ENCODE measurements at places on chromosomes 7 and 10.
A peak's percentile ranks its signal among the peaks of the same experiment; 100 is the strongest.

- H3K36me3 ChIP-seq: no peaks in the 10 kb centered on the region
- H3K4me1 ChIP-seq: no peaks in the 10 kb centered on the region
- no peak overlapping the region for H3K27ac ChIP-seq
Observed at GRCh38 chr7:42453931-42454361, 216.9 kb upstream of the GLI3 start.

DNA sequence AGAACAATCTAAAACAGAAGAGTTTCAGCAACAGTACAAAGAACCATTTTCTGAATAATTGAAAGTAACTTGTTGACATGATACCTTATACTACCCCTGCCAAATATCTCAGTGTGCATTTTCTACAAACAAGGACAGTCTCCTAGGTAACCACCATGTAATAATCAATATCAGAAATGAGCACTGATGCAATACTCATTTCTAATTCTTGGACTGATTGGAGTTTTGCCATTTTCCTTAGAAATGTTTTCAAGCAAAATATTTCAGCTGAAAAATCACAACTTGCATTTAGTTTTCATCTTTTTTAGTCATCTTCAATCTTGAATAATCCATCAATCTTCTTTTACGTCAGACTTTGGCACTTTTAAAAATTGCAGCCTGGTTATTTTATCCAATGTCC lies 420.2 kb downstream of the CDC14C start:
- H3K27me3 ChIP-seq: no peaks in the 10 kb centered on the region
- no peaks in the 10 kb centered on the region for H3K36me3 ChIP-seq
- H3K4me1 ChIP-seq: no peaks in the 10 kb centered on the region
- no peak overlapping the region for H3K27ac ChIP-seq
- no peak overlapping the region for H3K4me3 ChIP-seq

DNA sequence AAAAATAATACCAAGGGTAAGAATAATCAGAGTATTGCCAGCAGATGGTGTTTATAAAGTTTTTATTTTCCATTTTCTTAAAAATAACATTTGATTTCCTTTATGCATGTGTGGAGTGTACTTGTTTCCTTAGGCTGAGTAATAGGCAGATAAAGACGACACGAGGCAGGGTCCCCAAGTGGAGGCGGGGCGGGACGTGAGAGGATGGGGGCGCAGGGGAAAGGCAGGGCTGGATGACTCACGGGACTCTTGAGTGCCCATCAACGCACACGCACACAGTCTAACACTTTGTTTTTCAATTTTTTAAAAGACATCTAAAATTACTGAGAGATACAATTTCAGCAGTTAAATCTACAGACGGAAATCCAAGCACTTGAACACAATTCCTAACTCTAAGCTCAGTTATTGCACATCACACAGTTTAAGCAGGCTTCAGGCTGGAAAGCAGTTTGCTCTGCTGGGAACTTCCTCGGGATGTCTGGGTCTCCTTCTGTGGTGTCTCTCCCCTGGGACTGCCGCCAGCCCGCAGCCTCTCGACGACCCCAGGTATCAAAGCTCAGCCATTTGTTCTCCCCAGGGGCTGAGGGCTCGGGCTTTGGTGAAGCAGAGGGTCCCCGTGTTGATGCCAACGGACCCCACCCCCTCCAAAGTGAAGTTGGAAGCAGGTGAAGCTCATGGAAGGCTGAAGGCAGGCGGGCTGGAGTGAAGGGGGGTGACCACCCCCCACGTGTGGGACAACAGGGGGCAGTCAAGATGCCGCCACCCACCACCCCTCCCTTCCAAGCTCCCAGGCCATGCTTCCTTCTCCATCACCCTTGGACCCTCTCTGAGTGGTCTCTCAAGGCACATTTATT lies 29.1 kb downstream of the SPOCK2 start:
- peak overlapping the region; percentile 56 for H3K4me3 ChIP-seq
- peaks cover 15% of the 10 kb centered on the region for H3K4me1 ChIP-seq
- H3K27ac ChIP-seq: peak overlapping the region; percentile 89
- no peaks in the 10 kb centered on the region for H3K27me3 ChIP-seq
- peaks cover 34% of the 10 kb centered on the region for H3K36me3 ChIP-seq
- ATAC-seq: peak; percentile 70

GRCh38 chr10:17375936-17376584 lies 78.3 kb downstream of the ST8SIA6 start:
- peaks cover 8% of the 10 kb centered on the region for H3K27me3 ChIP-seq
- no peak for ATAC-seq
- no peaks in the 10 kb centered on the region for H3K4me1 ChIP-seq

DNA sequence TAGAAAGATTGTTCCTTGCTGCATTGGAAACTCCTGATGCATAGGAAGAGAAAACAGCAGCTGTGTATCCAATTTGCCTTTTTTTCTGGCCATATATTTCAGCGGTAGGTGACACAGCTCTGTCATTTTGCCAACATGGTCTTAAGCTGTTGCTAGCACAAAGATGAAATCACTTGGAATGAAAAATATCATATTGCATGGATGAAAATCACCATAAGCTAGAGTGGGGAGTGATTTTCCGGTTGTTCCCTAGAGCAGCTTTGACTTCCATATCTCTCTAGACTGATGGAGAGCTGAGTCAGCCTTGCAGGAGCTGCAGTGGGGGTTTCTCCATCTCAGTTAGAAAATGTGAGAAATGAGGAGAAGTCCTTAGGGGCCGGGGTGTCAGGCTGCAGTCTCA lies 38.3 kb upstream of the BTBD16 start:
- peaks cover 9% of the 10 kb centered on the region for H3K27me3 ChIP-seq
- H3K4me3 ChIP-seq: no peak overlapping the region
- H3K36me3 ChIP-seq: no peaks in the 10 kb centered on the region
- ATAC-seq: no peak
- no peak overlapping the region for H3K27ac ChIP-seq
- H3K4me1 ChIP-seq: no peaks in the 10 kb centered on the region

- no peak overlapping the region for H3K4me3 ChIP-seq
- H3K4me1 ChIP-seq: no peaks in the 10 kb centered on the region
- no peak overlapping the region for H3K27ac ChIP-seq
- peaks cover 3% of the 10 kb centered on the region for H3K27me3 ChIP-seq
- no peak for ATAC-seq
Observed at GRCh38 chr10:132989476-132990415, 47.4 kb upstream of the CFAP46 start.

- no peak overlapping the region for H3K27ac ChIP-seq
- no peak for ATAC-seq
- H3K36me3 ChIP-seq: no peaks in the 10 kb centered on the region
- H3K4me3 ChIP-seq: no peak overlapping the region
- H3K27me3 ChIP-seq: peaks cover 8% of the 10 kb centered on the region
- H3K4me1 ChIP-seq: no peaks in the 10 kb centered on the region
Observed at GRCh38 chr10:34469446-34469845, 345.6 kb downstream of the PARD3 start.

DNA sequence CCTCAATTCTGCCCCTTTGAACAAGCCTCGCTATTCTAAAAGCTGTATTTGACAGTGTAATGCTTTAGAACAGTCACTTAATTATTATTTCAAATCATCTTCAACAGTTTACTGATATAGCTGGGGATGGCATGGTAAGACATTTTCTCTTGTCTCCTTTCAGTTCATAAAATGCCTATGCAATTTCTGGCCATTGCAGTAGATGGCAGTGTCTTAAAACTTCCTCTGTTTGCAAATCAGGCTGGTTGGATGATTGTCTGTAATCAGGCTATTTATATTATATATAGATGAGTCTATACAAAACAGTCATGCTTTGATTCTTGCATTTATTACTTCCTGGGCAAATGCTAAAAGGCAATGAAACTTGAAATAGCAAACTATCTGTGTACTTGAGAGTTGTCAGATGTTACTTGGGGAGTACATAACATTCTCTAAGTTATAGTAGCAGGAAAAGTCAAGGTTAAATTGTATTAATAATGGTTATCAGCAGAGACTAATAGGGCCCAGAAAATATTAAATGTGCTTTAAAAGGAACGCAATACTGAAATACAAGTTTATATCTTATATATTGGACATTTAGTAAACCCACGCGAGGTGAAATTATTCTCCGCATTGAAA lies 55.5 kb upstream of the LHFPL3 start:
- peaks cover 4% of the 10 kb centered on the region for H3K4me1 ChIP-seq
- peaks cover 32% of the 10 kb centered on the region for H3K27me3 ChIP-seq
- H3K27ac ChIP-seq: no peak overlapping the region
- no peaks in the 10 kb centered on the region for H3K36me3 ChIP-seq

DNA sequence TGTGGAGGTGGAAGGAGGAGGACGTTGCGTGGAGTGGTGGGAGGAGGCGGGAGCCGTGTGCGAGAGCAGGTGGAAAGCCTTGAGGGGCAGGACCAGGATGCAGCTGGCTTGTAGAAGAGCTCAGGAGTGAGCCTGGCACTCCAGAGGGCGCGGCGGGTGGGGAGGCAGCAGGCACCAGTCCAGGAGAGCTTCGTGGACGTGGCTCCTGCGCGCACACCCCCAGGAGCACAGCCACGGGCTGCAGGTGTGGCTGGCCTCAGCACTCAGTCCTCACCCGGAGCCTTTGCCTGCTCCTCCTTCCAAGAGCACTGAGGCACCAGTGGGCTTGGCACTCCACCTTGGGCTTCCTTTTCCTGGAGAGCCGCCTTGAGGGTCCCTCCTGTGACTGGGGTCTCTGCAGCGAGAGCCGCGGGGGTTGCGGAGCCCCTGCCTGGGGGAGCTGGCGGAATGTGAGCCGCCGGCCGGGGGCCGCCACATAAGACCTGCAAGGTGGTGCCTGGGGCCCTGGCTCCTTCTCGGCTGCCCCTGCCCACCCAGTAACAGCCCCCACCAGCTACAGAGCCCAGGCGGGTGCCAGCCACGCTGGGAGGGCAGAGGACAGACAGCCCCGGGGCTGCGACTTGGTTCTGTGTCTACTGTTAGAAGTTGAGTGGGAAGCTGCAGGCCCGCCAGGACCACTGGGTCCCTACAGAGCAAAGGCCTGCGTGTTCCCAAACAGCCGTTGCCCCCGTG lies 11.1 kb downstream of the MAFK start:
- H3K4me3 ChIP-seq: no peak overlapping the region
- no peaks in the 10 kb centered on the region for H3K4me1 ChIP-seq
- peaks cover 29% of the 10 kb centered on the region for H3K36me3 ChIP-seq
- no peak overlapping the region for H3K27ac ChIP-seq

DNA sequence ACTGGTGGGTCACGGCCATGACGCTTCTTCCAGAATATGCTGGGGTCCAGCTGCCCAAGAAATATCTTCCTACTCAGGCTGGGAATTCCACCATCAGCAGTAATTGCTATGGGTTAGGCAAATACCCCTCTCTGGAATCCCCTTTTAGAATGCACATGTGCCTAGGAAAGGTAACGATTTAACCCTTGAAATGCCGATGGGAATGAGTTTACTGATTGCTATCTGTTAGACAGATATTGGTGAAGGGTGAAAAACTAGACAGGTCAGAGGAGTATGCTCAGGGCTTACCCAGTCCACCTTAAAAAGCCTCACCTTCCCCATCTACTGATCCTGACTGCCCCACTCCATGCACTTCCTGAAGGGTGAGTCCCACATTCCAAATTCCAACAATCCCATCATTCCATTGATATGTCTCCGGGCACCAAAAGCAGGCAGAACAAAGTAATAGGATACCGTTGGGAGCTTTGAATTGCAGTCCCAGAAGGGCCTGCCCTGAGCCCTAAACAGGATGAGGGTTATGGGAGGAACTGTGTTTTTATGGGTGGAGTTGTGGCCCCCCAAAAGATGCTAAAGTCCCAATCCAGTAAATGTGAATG lies 59.3 kb downstream of the DLG5 start:
- no peaks in the 10 kb centered on the region for H3K4me1 ChIP-seq
- H3K27ac ChIP-seq: no peak overlapping the region
- ATAC-seq: no peak
- no peaks in the 10 kb centered on the region for H3K36me3 ChIP-seq

- H3K27me3 ChIP-seq: no peaks in the 10 kb centered on the region
- no peak overlapping the region for H3K27ac ChIP-seq
- no peaks in the 10 kb centered on the region for H3K36me3 ChIP-seq
- peaks cover 3% of the 10 kb centered on the region for H3K4me1 ChIP-seq
- no peak overlapping the region for H3K4me3 ChIP-seq
Observed at GRCh38 chr7:20200361-20200760, 16.8 kb downstream of the MACC1 start.

- no peak overlapping the region for H3K4me3 ChIP-seq
- ATAC-seq: no peak
- no peaks in the 10 kb centered on the region for H3K4me1 ChIP-seq
- peaks cover 10% of the 10 kb centered on the region for H3K27me3 ChIP-seq
- no peaks in the 10 kb centered on the region for H3K36me3 ChIP-seq
Observed at GRCh38 chr10:32163071-32163761, 107.0 kb upstream of the KIF5B start.

DNA sequence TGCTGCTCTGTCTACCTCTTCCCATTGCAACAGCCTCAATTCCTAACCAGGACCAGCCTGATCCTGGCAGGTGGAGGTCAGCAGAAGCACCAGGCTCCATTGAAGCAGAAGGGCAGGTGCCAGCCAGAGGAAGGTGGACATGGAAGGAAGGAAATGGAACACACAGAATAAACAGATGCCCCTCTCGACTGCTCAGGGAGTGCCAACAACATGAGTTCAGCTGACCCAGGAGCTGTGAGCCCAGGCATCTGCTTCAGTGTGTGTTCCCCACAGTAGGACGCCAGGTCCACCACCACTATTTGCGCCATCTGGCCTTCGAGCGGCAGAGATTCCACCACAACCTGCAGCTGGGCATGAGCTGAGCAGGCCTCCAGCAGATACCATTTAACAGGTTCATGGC lies 56.7 kb downstream of the GPAM start:
- H3K4me1 ChIP-seq: no peaks in the 10 kb centered on the region
- H3K27ac ChIP-seq: no peak overlapping the region
- H3K27me3 ChIP-seq: no peaks in the 10 kb centered on the region
- ATAC-seq: no peak

DNA sequence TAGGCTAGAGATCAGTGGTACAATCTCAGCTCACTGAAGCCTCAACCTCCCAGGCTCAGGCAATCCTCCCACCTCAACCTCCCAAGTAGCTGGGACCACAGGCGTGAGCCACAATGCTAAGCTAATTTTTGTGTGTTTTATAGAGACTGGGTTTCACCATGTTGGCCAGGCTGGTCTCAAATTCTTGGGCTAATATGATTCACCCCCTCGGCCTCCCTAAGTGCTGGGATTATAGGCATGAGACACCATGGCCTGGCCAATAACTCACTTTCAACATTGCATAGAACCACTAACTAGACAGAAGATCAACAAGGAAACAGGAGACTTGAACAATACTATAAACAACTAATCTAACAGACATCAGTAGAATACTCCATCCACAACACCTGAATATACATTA lies 191.7 kb downstream of the LRRN3 start:
- H3K36me3 ChIP-seq: no peaks in the 10 kb centered on the region
- no peaks in the 10 kb centered on the region for H3K4me1 ChIP-seq
- H3K4me3 ChIP-seq: no peak overlapping the region
- ATAC-seq: no peak

- peaks cover 3% of the 10 kb centered on the region for H3K27me3 ChIP-seq
- no peak for ATAC-seq
- no peaks in the 10 kb centered on the region for H3K36me3 ChIP-seq
- no peak overlapping the region for H3K27ac ChIP-seq
- H3K4me1 ChIP-seq: no peaks in the 10 kb centered on the region
Observed at GRCh38 chr10:7567911-7568620, 98.7 kb downstream of the ITIH5 start.

GRCh38 chr7:158705234-158705850 lies 738 bp upstream of the NCAPG2 start:
- H3K4me1 ChIP-seq: peaks cover 24% of the 10 kb centered on the region
- H3K27ac ChIP-seq: peak overlapping the region; percentile 25
- no peak for ATAC-seq
- peak overlapping the region; percentile 82 for H3K4me3 ChIP-seq
